ENCODE measurements at places on chromosomes 2 and 18. TPM values are rescaled to one million over a fixed set of nuclear protein-coding genes. Genes with fewer than 3 reads are reported as not detected.

CD8B2 gene
- polyA plus RNA-seq: 0.31 TPM

COX5B gene
- polyA plus RNA-seq: 102 TPM

TXNL1 gene
- 94.3 TPM for polyA plus RNA-seq

PROKR1 gene
- 1.1 TPM for polyA plus RNA-seq

KCNG2 gene
- 0.14 TPM for polyA plus RNA-seq

- peak; percentile 93 for DNase-seq
Observed at GRCh38 chr2:676647-677055, 555 bp downstream of the TMEM18 start.

DNA sequence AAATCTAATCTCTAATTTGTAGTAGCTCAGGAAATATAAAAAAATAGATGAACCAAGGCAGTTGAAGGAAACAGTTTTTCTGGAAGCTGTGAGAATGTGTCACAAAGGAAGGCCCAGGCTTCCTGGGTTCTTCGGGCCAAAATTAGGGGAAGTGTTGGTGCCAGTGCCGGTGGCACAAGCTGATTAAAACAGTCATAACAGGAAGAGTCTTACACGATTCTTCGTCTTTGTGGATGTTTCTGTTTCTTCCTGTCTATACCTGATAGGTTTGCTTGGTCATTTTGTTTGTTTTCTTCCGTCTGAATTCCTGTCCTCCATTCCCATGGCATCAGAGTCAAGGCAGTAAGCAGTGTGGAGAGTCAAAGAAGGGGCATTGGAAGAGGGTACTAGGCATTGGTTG is 235.4 kb upstream of the RASGRP3 start:
- DNase-seq: no peak

GRCh38 chr18:13369756-13370510 is 151.4 kb downstream of the LDLRAD4 start:
- no peak for DNase-seq

DNA sequence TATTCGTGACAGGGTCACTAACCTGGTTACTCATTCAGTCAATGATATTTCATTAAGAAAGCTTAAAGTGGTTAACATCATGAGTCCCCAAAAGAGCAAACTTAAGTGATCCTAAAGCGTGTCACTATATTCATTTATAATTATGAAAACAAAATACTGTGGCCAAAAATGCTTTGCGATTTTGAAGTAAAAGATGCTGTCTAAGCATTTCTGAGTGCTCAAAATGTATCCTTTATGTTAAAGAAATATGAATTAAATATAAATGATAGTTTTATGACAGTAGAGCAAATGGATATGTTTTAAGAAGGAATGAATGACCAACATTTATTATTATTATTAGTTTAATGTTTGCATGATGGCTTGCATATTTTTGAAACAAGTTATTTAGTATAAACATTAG is 72.6 kb upstream of the CDC42EP3 start:
- no peak for DNase-seq

GRCh38 chr2:177178797-177179196 is 33.8 kb upstream of the HNRNPA3 start:
- no peak for DNase-seq

DNA sequence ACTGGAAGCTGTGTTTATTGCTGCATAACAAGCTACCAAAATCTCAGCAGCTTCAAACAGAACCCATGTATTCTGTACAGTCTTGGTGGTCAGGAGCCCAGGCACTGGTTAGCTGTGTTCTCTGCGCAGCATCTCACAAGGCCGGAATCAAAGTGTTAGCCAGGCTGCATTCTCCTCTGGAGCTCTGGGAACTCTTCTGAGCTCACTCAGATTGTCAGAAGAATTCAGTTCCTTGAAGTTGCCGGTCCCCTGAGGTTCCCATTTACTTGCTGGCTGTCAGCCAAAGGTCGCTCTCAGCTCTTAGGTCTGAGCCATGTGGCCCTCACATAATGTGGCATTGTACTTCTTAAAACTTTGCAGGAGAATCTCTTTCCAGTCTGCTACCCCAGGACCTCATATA is 123.6 kb upstream of the SMIM21 start:
- DNase-seq: no peak

GRCh38 chr2:138275292-138275690 is 226.3 kb upstream of the SPOPL start:
- no peak for DNase-seq

- no peak for DNase-seq
Observed at GRCh38 chr2:222318712-222319585, 20.2 kb upstream of the PAX3 start.

GRCh38 chr2:212520340-212520739 is 18.3 kb downstream of the ERBB4 start:
- no peak for DNase-seq

- DNase-seq: no peak
Observed at GRCh38 chr2:238864207-238865014, 16.5 kb downstream of the TWIST2 start.

- DNase-seq: no peak
Observed at GRCh38 chr2:142008135-142008744, 122.6 kb downstream of the LRP1B start.

DNA sequence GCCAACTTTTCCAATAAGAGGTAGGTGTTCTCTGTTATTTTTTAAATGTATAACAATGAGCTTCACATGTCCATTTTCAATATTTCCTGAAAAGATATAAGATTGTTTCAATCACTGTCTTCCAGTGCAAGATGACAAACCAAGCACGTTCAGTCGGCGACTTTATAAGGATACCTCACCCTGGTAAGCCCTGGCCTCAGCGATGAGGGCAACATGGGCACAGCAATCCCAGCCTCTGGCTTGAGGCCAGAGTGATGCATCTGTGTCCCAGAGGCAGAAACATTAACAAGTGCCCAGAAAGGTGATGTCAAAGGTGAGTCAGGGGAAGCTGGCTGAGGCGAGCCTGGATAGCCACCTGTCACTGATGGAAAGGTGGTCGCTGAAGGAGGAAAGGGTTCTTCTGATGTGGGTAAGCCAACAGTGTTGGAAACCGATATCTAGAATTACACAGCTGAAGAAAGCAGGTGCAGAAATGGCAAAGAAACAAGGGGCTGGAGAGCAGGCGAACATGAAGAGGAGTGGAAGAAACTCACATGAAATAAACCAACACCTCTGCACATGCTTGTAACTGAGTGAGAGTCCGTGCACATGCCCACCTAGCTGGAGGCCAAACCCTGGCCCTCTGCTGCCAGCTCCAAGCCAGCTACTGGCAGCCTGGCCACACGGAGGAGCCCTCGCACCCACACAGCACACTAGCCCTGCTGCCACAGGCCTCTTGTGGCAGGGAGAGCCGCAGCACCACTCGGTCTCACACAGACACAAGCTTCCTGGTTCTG is 65.5 kb downstream of the FBXO15 start:
- DNase-seq: no peak

- DNase-seq: no peak
Observed at GRCh38 chr2:220226546-220226945, 599.1 kb downstream of the SLC4A3 start.

GRCh38 chr18:70431203-70431624 is 142.4 kb downstream of the SOCS6 start:
- no peak for DNase-seq

- DNase-seq: no peak
Observed at GRCh38 chr18:28960146-28960545, 783.2 kb upstream of the CDH2 start.

- DNase-seq: no peak
Observed at GRCh38 chr2:175025946-175026345, 20.8 kb upstream of the CHN1 start.

DNA sequence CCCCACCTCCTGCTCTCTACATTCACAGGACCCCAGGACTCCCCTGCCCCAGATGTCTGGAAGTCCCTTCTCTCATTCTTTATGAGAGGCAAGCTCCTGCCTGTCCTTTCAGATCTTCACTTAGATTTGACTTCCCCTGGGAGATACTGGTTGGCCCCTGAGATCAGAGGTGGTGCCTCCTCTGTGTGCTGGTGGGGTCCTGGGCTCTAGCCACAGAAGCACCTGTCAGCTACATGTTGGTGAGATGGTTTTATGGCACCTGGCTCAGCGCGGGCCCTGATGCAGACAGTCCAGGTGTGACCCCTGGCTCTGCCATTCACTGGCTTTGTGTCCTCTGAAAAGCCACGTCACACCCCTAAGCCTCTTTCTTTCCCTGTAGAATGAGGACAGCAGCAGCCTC is 369.6 kb upstream of the ID2 start:
- no peak for DNase-seq
